ENCODE measurements at places on chromosomes 5 and 9.

- DNase-seq = peak; percentile 95
Observed at GRCh38 chr5:98771382-98772109, 1.9 kb upstream of the RGMB start.

DNA sequence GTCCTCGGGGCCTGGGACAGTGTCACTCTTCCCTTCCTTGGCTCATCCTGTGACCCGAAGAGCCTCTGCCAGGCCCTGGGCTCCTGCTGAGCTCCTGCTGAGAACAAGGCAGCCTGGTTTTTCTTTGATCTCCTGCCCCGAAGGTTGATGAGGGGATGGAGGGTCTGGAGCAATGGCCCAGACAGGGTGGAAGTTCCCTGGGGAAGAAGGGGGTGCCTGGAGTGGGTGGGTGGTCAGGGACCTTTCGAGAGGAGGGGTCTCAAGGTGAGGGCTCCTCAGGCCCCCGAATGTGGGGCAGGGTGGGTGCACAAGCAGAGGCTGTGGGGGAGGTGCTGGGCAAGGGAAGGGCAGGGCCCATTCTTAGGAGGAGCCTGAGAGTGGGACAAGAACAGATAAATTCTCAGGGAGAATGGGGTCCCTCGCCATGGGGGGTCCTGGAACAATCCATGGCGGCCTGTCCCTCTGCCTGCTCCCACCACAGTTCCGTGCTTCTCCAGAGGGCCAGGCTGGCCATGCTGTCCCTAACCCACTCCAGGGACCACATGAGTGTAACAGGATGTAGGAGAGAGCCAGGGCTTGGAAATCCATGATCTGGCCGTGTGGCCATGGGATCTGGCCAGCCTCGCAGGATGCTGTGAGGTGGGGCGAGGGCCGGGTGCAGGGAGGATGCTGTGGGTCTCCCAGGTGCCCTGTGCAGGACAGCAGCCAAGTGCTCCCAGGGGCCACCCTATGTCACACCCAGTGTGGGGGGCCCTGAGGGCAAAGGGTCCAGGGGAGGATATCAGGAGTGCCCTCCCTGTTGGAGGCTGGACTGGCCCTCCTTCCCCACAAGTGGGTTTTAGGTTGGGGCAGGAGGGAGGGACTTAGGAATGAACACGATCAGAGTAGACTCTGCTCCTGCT is 128.5 kb upstream of the LPCAT1 start:
- no peak for DNase-seq

GRCh38 chr5:93219641-93220145 is 361.3 kb downstream of the NR2F1-AS1 start:
- DNase-seq = no peak

- no peak for DNase-seq
Observed at GRCh38 chr5:141941779-141942178, 16.2 kb downstream of the PCDH12 start.

DNA sequence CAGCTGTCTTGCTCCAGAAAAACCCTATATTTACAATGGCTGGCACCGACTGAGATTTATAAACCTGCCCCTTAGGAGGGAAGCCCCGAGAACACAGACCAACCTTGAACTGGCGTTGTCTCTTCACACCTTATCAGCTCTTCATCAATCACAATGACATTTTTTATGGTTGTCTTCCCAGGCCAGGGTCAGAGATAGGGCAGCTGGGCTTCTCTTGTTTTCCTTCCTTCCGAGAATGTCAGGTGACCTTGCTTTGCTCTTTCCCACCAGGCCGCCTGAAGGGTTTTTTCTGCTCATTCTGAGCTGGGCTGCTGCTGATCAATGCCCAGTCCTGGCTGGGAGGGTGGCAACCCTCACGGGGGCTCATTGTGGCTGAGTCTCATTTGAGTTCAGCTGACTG is 619.1 kb downstream of the CCDC171 start:
- DNase-seq = no peak

- no peak for DNase-seq
Observed at GRCh38 chr9:37911271-37911681, 7.3 kb upstream of the SLC25A51 start.

DNA sequence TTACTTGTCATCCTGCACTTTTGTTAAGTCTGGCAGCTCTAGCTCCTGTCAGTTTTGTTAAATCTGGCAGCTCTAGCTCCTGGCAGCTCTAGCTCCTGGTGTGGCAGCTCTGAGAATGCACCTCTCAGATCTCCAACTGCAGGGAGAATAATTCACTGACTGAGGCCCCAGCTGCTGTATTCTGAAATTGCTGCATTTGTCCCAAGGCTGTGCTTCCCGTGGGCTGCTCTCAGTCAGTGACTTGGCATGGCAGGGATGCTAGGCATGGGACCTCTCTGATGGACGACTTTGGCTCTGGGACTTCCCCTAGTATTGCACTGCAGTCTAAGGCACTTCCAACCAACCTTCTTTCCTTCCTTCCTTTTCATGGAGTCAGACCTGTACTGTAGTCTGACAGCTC is 475.7 kb downstream of the CCDC171 start:
- DNase-seq = no peak

GRCh38 chr5:98637116-98637515 is 136.3 kb upstream of the RGMB start:
- no peak for DNase-seq

- no peak for DNase-seq
Observed at GRCh38 chr5:39863926-39864552, 439.3 kb upstream of the DAB2 start.

GRCh38 chr5:170075696-170076095 is 30.0 kb upstream of the FOXI1 start:
- DNase-seq = no peak

DNA sequence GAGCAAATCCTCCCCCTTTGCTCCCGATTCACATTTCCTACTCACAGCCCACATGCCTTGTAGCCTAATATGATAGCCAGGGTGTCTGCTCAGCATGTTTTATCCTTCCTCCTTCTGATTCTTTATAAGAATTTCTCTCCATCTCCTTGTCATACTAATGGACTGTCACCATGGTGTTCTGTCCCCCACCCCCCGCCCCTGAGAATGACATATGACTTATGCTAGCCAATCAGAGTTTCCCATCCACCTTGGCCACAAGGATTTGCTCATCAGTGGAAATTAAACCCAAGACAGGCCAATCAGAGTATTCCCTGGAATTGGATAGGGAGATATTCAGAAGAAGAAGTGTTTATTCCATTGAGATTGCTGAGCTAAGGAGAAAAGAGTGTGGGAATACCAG is 16.0 kb downstream of the ABLIM3 start:
- no peak for DNase-seq

DNA sequence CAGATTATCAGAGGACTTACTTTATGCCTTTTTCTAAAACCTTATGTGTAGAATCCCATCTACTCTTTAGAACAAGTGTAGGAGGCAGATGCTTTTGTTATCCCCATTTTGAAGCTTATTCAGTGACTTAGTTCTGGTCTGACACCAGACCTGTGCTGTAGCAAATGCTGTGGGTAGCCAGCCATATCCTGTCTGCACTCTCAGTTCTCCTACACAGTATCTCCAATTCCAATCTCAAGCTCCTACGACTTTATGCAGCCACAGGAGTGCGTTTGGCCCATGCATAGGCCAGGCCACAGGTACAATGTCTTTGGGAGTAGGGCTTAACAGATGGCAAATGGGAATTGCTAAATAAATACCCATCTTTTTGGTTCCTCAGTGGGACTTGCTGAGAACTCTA is 292.6 kb downstream of the MCTP1 start:
- DNase-seq = no peak

DNA sequence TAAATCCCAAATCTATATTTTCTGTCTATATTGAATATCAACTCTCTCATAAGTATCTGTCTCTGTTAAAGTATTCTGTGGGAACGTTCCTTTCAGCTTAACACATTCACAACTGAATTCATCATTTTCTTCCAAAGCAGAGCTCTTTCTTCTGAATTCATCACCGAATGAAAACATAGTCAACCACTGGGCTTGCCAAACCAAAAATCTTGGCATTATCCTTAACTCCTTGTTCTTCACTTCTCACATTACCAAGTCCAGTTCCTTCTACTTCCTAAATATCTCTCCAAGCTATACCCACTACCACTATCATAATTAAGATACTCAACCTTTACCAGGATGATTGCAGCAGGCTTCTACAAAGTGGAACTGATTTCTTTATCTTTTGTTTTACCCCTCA is 559.8 kb downstream of the MAT2B start:
- no peak for DNase-seq

DNA sequence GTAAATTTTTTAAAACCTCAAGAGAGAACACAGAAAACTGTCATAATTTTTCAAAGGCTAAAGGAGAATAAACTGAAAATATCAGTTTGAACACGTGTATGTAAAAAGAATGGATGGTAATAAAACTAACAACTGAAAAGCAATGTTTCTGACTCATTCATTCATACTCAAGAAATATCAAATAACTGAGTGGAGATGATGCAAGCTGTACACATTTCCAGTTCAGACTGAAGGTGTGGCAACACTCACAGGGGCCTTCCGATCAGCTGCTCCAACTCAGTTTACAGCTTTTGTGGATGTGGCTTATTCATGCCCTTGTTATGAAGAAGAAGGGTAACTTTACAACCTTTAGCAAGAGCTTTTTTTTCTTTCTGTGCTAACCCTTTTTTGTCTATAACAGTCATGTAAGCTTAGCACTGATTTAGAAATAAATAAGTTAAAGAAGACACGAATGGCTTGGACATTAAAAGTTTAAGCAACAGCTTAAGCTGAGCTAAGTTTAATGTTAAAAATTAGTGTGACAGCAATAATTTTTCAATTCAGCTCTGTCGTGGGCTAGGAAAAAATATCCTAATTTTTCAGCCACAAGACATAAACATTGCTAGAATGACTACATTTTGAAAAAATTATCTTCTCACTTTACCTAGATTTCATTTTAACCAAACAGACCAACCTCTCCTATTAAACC is 453.5 kb downstream of the RAB3C start:
- DNase-seq = peak; percentile 31

- no peak for DNase-seq
Observed at GRCh38 chr9:129570450-129571297, 50.2 kb downstream of the C9orf50 start.

DNA sequence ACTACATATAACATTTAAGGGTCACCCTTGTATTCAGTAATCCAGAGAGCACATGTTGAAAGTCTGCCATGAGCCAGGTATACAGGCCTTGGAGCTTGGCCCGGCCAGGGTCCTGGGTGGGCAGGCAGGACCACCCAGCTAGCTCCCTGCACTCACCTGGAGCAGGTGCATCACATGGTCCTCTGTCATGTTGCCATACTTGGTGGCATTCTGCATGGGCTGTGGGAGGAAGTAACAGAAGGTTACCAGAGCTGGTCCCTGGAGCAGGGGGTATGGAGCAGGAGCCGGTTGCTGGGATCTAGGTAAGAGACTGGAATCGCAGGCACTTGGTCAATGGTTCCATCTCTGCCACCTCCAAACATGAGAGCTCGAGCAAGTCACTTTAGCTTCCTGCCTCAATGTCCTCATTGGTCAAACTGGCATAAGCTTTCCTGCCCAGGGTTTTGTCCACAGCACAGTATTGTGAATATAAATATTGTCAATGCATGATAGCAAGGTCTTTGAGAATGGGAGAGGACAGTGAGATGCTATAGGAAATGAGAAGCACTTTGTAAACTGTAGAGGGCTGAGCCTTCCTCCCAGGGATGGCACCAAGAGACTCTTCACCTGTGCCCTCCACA is 6.5 kb downstream of the CD74 start:
- DNase-seq = no peak

GRCh38 chr5:54902791-54903473 is 82.5 kb downstream of the ESM1 start:
- no peak for DNase-seq

DNA sequence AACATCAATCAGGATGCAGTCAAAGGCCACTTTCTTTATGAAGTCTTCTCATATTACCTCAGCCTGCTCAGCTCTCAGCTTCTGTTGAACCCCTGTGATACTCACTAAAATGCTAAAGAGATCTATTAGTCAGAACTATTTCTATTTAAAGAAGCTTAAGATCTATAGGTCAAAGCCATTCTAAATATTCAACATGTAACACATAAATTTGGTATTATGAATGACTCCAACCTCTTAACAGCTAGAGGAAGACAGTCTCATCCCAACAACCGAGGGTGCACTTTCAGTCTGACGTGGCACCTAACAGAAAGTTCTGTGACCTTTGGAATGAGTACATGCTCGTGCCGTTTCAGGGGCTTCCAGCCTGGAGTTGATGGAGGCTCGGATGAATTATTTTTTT is 301.5 kb upstream of the VLDLR start:
- DNase-seq = no peak

- DNase-seq = no peak
Observed at GRCh38 chr9:34400275-34400674, 23.6 kb upstream of the MYORG start.

DNA sequence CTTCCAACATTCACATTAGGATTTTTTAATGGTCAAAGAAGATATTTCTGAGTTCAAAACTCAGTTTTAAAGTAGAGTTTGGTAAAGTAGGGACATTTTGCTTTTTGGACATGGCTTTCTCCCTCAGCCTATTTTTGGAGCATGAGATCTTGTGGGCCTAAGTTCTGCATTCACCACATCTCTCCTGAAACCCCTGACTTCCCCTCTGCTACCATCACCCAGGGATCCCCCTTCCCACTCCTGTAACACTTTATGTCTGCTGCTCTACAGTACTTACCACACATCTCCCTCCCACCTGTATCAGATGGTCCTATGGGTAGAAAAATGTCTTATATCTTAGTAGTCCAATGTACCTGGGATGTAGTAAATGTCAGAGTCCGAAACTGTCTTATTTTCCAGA is 48.2 kb upstream of the JAK2 start:
- no peak for DNase-seq

DNA sequence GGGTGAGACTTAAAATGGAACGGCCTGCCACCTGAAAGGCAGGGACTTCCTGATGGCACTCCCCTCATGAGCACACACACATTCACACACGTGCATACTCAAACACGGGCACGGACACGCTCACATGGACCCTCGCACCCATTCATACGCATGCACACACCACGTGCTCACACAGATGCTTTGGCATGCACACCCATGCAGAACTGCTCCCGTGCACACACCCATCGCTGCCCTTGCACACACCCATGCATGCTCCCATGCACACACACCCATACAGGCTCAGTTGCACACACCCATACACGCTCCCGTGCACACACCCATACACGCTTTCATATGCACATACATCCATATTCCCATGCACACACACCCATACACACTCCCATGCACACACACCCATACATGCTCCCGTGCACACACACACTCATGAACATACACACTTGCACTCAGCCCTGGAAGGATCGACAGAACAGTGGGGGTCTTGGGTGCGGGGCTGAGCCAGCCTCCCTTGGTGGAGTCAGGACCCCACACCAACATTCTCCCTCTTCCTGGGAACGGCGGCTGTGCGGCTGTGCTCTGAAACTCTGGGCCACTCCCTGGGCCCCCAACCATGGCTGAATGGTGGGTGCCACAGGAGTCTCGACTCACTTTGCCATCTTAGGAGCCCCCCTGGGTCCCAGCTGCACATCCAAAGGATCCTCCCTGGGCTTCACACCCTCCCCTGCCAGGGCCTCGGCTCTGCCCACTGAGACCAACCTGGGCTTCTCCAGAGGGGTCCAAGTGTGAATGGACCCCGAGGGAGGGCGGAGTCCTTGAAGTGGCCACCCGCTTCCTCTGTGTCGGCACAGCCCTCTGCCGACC is 115.2 kb downstream of the RXRA start:
- no peak for DNase-seq

- DNase-seq = no peak
Observed at GRCh38 chr9:112075009-112075378, 100.1 kb downstream of the SUSD1 start.

GRCh38 chr5:68499987-68500386 is 284.4 kb downstream of the PIK3R1 start:
- peak; percentile 7 for DNase-seq

- no peak for DNase-seq
Observed at GRCh38 chr5:57318251-57318650, 144.4 kb downstream of the GPBP1 start.

All from muscle of arm (tissue), 14 donors.